ENCODE measurements at places on chromosomes 1 and 21. TPM values are rescaled to one million over a fixed set of nuclear protein-coding genes. Genes with fewer than 3 reads are reported as not detected.

RBBP4 gene
- total RNA-seq = 86.5 TPM

RBM11 gene
- not detected for total RNA-seq

CTTNBP2NL gene
- total RNA-seq = 7.9 TPM

TRPM2 gene
- total RNA-seq = 9.4 TPM

CCDC27 gene
- total RNA-seq = not detected

GOLT1A gene
- 5.5 TPM for total RNA-seq

S100A16 gene
- total RNA-seq = 483 TPM

NOC2L gene
- 94.6 TPM for total RNA-seq

APCS gene
- total RNA-seq = not detected

CYP2J2 gene
- total RNA-seq = not detected

MIXL1 gene
- not detected for total RNA-seq

OR10J1 gene
- not detected for total RNA-seq

ROR1 gene
- total RNA-seq = 13.1 TPM

ADGRB2 gene
- 7.7 TPM for total RNA-seq

MYOG gene
- total RNA-seq = not detected

PTCH2 gene
- total RNA-seq = 0.08 TPM

GLMP gene
- 46.1 TPM for total RNA-seq

EEIG2 gene
- 7.7 TPM for total RNA-seq

CELA3B gene
- total RNA-seq = not detected

IRF6 gene
- 0.28 TPM for total RNA-seq

HES2 gene
- total RNA-seq = 3.1 TPM

TFF2 gene
- total RNA-seq = not detected

GNAT2 gene
- 0.18 TPM for total RNA-seq

IGSF3 gene
- total RNA-seq = 26.5 TPM

CFAP141 gene
- total RNA-seq = not detected

TNFRSF1B gene
- total RNA-seq = 0.28 TPM

PCAT6 gene
- total RNA-seq = 3.1 TPM

RPS6KC1 gene
- total RNA-seq = 11.5 TPM

USP24 gene
- total RNA-seq = 15.5 TPM

SRGAP2 gene
- 26.3 TPM for total RNA-seq

S100A2 gene
- 23.4 TPM for total RNA-seq

FCRL2 gene
- total RNA-seq = not detected

CASQ1 gene
- not detected for total RNA-seq

TSPAN2 gene
- total RNA-seq = 1.8 TPM

DNALI1 gene
- total RNA-seq = not detected

LCE3E gene
- not detected for total RNA-seq

REG4 gene
- not detected for total RNA-seq

SFPQ gene
- total RNA-seq = 208 TPM

COL16A1 gene
- 6.0 TPM for total RNA-seq

PARP1 gene
- 100 TPM for total RNA-seq

OPTC gene
- not detected for total RNA-seq

SLFNL1 gene
- total RNA-seq = not detected

SYPL2 gene
- total RNA-seq = 0.10 TPM

RAB29 gene
- 13.0 TPM for total RNA-seq

PRAMEF8 gene
- not detected for total RNA-seq

KRTAP26-1 gene
- not detected for total RNA-seq

ITLN2 gene
- 0.14 TPM for total RNA-seq

S100A5 gene
- 0.52 TPM for total RNA-seq

PCSK9 gene
- 4.1 TPM for total RNA-seq

PAQR6 gene
- 3.8 TPM for total RNA-seq

RAB3B gene
- 9.1 TPM for total RNA-seq

ERVH48-1 gene
- total RNA-seq = not detected

OR2T33 gene
- not detected for total RNA-seq

TENT5C gene
- total RNA-seq = 0.09 TPM

SIPA1L2 gene
- 9.3 TPM for total RNA-seq

RIPPLY3 gene
- 0.73 TPM for total RNA-seq

All from A549 treated with DMSO at 1 μM for 4 hours (cell line).